ENCODE measurements at places on chromosomes 5 and 9.

- DNase-seq, result no peak
Observed at GRCh38 chr5:107799306-107799705, 128.6 kb upstream of the EFNA5 start.

GRCh38 chr9:99430301-99430700 lies 208.2 kb downstream of the SEC61B start:
- no peak for DNase-seq

DNA sequence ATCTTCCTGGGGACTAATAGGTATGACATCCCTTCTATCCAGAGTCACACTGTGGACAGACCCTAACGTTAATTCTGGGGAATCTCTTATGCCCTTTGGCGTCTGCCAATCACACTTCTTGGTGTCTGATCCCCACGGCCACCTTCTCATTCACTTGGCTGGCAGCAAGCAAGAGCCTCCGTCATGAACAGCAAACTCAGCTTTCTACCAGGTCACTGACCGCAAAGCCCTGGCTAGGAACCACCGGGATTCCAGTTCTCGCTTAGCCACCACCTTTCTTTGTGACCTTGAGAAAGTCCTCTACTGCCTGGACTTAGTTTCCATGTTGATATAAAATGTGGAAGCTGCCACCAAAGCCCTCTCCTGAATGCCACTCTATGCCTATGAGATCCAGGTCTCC lies 67.7 kb upstream of the FCN1 start:
- no peak for DNase-seq

DNA sequence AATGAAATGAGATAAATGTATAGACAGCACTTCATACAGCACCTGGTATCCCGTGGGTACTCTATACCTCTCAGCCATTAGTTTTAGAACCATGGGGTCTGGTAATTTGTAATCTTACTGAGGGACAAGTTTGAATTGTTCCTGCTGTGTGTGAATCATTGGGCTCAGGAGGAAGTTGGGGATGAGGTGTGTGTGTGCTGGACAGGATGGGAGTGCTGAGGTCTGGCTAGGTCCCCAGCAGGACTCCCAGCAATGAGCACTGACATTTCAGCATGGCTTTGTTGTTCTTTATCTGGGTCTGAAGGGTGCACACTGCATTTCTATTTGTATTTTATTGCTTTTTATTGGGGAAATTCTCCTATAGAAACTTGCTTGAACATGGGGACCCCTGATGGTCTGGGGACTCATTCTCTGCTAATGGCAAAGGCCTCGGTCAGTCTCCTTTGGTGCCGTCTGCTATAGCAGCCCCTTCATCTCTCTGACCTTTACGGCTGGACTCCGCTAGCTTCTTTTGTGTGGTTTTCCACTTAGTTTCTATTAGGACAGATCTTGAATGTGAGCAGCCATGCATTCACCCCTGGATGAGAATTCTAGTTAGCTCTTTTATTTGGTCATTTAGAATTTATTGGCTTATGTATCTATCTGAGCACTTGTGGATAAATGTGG lies 98.1 kb downstream of the SREK1 start:
- no peak for DNase-seq

- DNase-seq, result peak; percentile 28
Observed at GRCh38 chr9:137406876-137407589, 15.9 kb downstream of the EXD3 start.

- DNase-seq, result no peak
Observed at GRCh38 chr9:124660341-124660801, 110.7 kb downstream of the NR6A1 start.

- no peak for DNase-seq
Observed at GRCh38 chr5:93572608-93573353, 8.2 kb downstream of the NR2F1-AS1 start.

DNA sequence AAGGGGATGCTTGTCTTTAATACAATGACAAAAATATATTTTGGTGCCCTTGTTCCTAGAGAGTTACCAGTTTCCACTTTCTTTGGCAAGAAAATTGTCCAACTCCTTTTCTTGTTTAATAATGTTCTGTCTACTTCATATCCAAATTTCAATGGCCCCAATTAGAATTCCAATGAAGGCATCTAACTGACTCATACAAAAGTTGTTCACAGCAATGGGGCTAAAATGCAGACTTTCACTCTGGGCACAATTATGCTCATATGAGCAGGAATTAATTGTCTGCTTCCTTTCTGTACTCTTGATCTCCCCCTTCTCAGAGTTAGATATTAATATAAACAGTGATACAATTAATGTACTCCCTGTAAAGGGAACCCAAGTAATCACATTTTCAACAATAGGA lies 42.1 kb upstream of the ZNF622 start:
- no peak for DNase-seq

- DNase-seq, result no peak
Observed at GRCh38 chr5:7759257-7759871, 91.6 kb downstream of the CFAP90 start.

DNA sequence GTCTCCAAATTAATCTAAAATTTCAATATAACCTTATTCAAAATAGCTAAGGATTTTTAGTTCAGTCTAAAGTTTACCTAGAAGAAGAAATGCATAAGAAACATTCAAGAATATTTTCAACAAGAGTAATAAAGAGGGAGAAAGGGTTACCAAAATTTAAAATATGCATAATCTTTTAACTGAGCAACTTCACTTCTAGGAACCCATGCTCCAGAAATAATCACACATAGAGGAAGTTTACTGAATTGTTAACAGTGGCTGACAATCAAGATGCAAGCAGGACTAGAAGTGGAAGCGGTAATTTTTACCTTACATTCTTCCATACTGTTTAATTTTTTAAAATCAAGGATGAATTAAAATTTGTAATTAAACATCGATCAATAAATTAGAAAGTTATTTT lies 1.9 kb downstream of the PJA2 start:
- no peak for DNase-seq

GRCh38 chr9:136342181-136343120 lies 15.1 kb downstream of the GPSM1 start:
- DNase-seq, result no peak

- no peak for DNase-seq
Observed at GRCh38 chr9:89555451-89556375, 49.1 kb upstream of the GADD45G start.

- no peak for DNase-seq
Observed at GRCh38 chr9:90064248-90064647, 459.4 kb downstream of the GADD45G start.

DNA sequence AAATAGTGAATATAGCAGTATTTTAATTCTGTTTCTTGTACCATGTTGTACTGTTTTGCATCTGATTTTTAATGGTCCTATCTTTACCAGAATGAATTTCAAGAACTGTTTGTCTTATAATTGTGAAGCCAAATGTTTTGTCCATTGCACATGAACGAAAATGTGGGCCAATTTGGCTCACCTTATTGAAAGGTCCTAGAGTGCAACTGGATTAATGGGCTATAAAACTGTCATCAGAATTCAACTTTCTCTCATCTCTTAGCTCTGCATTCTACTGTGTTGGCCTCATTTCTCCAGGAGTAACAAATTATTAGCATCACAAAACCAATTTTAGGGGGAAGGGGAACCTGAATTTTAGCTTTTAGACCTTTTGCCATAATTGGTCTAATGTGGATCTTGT lies 179.4 kb upstream of the NUDT12 start:
- no peak for DNase-seq

GRCh38 chr5:139512786-139513390 lies 30.3 kb upstream of the STING1 start:
- no peak for DNase-seq

- DNase-seq, result no peak
Observed at GRCh38 chr5:153572411-153573145, 82.1 kb downstream of the GRIA1 start.

DNA sequence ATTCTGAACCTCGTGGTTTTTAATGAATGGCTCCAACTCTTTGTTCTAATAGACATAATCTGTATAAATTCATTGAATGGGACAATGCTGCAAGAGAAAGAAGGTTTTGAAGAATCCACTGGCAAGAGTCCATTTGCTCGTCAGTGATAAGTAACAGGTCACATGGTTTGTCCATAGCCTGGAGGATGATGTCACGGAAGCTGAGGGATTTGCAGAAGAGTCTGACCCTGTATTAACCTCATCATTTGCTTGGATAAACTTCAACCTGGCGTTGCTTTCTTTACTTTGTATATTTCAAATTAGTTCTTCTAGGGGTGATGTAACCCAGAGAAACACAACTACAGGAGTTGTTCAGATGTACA lies 197.4 kb downstream of the GAS1 start:
- no peak for DNase-seq

DNA sequence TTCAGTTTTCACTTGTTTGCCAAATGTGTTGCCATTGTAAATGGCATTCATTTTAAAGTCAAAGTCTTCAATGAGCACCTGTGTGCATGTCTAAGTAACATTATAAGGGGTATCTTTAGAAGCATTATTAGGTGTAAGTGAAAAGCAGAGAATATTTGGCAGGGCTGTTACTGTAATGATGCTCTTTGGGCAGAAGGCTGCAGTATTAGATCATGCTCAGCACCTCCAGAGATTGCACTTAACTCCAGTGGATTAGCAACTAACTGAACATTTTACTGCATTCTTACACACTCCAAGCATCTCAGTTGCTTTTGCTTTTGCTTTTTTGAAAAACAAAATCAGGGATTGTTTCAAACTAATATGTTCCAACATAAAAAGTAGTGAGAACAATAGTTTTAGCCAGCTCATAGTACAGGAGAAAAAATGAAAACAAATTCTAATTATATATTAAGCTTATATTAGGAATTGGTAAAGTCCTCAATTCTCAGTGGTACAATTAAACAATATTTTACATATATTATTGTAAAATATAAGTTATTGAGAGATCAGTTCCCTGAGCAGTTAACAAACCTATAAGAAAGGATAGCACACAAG lies 1740.9 kb upstream of the CDH9 start:
- no peak for DNase-seq

DNA sequence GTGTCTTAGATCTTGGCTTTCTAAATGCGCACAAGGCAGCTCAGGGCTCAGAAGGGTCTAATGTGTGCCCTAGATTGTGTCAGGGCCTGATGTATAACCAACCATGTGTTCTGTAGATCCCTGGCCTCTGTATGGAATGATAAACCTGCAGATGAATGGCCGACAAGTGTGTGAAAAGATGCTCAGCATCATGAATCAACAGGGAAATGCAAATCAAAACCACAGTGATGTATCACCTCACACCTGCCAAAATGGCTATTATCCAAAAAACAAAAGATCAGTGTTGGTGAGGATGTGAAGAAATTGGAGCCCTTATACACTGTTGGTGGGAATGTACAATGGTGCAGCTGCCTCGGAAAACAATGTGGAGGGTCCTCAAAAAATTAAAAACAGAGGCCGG lies 489.8 kb downstream of the SEMA5A start:
- no peak for DNase-seq

- DNase-seq, result no peak
Observed at GRCh38 chr9:75228893-75229292, 140.6 kb downstream of the OSTF1 start.

- no peak for DNase-seq
Observed at GRCh38 chr5:150662731-150663516, 1.9 kb downstream of the MYOZ3 start.

DNA sequence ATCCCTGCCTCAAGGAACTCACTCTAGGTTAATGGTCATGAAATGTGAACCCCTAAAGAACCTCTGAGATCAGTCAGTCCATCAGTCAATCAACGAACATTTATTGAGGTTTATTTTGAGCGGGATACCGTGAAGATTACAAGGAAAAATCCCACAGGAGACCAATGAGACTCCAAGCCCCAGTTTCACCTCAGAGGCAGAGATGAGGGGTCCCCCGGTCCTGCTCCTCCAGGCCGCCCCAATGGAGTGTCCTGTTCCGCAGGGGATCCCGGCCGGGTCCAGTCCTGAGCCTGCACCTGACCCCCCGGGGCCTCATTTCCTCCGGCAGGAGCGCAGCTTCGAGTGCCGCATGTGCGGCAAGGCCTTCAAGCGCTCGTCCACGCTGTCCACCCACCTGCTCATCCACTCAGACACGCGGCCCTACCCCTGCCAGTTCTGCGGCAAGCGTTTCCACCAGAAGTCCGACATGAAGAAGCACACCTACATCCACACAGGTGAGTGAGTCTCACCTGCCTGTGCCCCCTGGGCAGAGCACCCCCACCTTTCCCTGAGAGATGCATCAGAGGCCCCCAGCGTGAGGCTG lies 11.0 kb downstream of the GFI1B start:
- no peak for DNase-seq

DNA sequence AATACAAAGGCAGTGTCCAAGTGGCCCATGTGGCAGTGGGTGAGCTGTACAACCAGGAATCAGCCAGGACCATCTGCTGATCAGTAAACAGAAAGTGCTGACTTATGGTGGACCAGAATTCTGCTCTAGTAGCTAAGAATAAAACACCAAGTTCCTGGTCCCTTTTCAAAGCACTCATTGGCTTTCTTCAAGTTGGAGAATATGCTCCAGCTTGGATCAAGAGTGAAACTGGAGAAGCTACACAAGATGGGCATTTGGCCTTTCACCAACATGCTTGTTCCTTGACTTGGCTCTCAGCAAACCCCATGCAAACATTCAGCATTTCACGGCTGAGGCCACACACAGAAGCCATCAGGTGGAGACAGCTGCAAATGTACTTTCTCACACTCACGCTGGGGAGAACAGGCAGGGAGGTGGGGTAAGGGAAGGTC lies 32.1 kb downstream of the MARCHF3 start:
- no peak for DNase-seq

- no peak for DNase-seq
Observed at GRCh38 chr9:91428927-91429351, 5.3 kb upstream of the NFIL3 start.
